ENCODE measurements at places on chromosomes 2 and 18.

DNA sequence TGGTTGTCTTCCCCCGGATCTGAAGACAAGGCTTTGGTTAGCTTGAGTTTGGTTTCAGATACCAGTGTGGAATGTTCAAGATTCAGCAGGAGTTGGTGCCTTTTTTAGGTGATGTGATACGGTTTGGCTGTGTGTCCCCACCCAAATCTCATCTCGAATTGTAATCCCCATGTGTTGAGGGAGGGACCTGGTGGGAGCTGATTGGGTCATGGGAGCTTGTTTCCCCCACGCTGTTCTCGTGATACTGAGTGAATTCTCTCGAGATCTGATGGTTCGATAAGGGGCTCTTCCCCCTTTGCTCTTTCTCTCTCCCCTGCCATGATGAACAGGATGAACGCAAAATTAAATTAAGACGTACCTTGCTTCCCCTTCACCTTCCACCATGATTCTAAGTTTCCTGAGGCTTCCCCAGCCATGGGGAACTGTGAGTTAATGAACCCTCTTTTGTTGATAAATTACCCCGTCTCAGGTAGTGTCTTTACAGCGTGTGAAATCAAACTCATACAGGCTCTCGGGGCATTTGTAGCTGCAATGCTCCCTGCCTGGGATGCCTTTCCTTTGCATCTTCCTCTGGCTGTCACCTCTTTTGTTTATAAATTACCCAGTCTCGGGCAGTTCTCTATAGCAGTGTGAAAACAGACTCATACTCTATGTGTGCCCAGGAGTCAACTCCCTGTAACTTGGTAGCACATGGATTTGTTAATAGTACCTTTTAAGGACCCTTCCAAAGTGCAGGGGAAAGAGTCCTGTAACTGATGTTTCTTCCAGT is 21.3 kb downstream of the PDCD1 start:
- no peak for DNase-seq

- no peak for DNase-seq
Measured at GRCh38 chr2:29655391-29656086, 265.8 kb downstream of the ALK start.

- DNase-seq: no peak
Measured at GRCh38 chr2:241801611-241802420, 7.2 kb upstream of the NEU4 start.

DNA sequence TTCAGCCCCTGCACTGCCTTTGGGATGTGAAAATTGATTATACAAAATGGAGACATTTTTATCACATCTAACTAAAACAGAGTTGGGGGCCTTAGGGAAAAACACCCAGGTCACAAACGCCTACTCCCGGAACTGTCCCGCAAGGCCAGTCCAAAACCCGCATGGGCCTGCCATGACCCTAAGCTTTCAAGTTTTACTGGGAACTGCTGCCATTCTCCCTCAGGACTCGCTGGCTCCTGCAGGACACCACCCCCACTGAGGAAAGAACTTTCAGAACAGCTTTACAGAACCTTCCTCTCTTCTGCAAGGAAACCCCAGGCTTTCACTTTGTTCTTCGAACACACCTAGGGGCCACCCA is 320.4 kb upstream of the HS6ST1 start:
- DNase-seq: no peak

GRCh38 chr2:121866789-121867188 is 111.3 kb downstream of the TSN start:
- DNase-seq: no peak

GRCh38 chr2:117068371-117068770 is 746.1 kb upstream of the DDX18 start:
- no peak for DNase-seq

- peak; percentile 55 for DNase-seq
Measured at GRCh38 chr18:3595369-3596273, 145.6 kb downstream of the TGIF1 start.

DNA sequence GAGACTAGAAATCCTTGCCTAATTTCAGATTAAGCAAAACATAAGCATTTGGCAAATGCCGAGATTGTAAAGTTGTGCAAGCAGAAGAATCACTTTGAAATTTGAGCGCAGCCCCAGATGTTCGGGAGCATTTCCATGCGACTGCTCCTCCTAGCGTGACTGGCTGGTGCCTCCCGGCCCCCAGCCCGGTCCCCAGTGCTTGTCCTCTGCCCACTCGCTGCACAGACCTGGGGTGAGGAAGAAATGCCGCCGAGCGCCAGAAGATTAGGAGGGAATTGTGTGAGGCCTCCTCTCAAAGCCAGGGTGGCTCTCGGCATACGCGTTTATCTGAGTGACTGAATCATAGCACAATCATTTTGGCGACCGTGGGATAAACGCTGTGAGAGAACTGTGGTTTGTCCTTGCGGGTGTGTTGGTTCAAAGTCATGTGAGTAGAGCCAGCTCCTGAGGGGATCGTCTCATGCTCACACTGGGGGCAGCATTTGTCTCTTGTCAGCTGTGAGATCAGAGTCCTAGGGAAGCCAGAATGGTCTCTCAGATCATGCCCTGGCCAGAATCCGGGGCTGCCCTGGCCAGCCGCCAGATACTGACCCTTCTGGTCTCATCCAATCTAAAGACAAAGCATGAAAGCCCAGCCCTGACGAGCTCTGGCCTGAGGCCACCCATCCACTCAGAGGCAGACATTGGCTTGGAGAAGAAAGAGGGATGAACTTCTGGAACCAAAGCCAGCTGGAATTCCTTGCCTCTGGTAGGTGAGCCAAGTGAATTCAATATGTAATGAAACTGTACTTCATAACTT is 189.3 kb downstream of the SH3RF3 start:
- no peak for DNase-seq

All from pons (tissue), 1 donor.